ENCODE measurements at places on chromosomes 2 and 18. TPM values are rescaled to one million over a fixed set of nuclear protein-coding genes. Genes with fewer than 3 reads are reported as not detected.

- no peak for DNase-seq
Measured at GRCh38 chr2:149160195-149160594, 121.7 kb downstream of the LYPD6B start.

The AAMP gene
- 153 TPM for total RNA-seq

DNA sequence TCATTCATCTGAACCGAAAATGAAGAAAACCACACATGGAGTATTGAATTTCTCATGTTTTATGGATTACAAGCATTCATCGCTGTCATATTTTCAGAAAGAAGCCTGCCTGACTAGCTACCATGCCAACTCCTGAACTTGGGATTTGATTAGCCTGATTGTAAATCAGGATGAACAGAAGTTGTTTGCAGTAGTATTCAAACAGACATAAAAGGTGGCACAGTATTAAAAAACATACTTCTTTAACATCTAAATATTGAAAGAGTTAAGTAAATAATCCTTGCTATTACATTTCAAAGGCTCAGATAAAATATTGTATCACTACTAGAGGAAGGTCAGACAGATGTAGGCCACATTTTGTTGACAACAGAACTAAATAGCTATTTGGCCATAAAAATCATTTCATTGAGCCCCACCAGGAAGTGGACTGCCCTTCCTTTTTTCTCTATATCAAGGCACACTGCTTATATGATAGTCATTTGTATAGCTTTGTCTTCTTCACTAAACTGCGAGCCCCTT is 21.6 kb downstream of the SLC38A11 start:
- DNase-seq, result no peak

- DNase-seq, result no peak
Measured at GRCh38 chr18:22052405-22053105, 116.8 kb upstream of the GATA6 start.

Measured in M059J (cell line).